CD4-positive, alpha-beta T cell treated with Interleukin-6 at 100 ng/mL for 8 hours (primary cell): ENCODE measurements at places on chromosomes 3 and 15.

DNA sequence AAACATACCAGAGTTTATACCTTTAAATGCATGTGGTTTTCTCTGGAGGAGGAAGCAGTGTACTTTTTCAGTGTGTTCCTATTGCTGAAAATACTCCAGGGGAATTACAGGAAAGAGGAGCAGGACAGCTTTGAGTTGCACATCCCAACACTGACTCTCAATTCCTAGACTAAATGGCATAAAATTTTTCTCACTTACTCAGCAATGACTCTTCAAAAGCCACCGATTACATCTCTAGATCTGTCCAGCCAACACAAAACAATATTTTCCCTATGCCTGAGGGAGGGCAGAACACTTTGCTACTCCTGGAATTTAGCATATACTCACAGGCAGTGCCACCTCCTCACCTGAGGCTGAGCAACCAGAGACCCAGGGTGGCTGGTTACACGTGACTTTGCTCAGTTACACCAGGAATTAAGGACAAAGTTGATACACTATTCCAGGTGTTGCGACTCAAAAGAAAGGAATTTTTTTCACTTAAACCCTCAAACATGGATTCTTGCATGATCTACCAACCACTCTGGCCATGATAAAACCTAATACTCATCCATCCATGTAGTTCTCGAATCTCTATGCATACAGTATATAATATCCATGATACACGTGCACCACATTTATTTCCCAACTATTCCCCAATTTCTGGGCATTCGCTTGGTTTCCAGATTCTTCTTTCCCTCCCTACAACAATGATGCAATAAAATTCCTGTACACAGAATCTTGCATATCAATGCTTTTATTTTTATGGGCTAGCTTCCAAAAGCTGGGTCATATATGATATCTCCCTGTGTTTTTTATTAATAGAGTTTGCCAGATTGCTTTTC lies 194.6 kb downstream of the THRB start:
- no peak for DNase-seq

DNA sequence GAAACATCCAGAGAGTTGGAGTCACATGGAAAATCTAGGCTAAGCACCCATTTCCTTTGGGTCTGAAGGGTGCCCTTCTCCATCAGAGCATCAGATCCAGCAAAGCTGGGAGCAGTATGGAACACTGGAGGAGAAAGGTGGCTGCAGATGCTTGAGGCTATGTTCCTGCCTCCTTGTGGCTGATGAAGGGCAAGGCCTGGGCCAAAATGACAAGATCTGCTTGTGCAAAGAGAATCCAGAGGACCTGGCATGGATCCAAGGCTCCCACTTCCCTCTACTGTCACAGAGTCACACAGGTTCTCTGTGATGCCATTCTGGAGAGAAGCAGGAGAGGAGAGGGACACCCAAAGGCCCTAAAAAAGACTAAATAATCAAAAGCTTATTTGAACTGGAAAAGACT lies 9.2 kb upstream of the ATP8B4 start:
- no peak for DNase-seq

DNA sequence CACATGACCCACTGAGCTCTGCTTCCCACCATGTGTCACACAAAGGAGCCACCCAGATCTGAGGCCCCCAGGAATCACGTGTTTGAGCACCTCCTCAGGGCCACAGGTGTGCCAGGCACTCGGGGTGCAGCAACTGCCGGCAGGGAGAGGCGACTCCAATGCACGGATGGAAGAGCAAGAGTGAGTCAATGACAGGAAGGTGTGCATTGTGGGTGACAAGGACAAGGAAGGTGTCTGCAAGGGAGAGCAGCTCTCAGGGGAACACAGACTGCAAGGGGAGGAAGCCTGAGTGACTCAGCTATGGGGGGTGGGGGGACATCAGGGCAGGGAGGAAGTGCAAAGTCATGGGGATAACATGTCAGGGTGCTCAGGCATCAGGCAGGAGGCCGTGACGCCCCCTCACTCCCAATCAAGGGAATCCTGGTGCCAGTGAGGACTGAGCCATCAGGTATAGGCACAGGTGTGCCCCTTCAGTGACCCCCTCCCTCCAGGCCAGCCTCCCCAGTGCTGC lies 67.4 kb downstream of the NUP210 start:
- DNase-seq: peak; percentile 13

- no peak for DNase-seq
Observed at GRCh38 chr3:62368705-62369475, 4.5 kb downstream of the FEZF2 start.

GRCh38 chr3:136055491-136055890 lies 90.0 kb downstream of the PPP2R3A start:
- DNase-seq: no peak

GRCh38 chr3:120425572-120426250 lies 25.1 kb downstream of the FSTL1 start:
- DNase-seq: no peak

- no peak for DNase-seq
Observed at GRCh38 chr15:38991701-38992100, 427.1 kb upstream of the RASGRP1 start.

GRCh38 chr3:30253832-30254231 lies 352.6 kb upstream of the TGFBR2 start:
- no peak for DNase-seq

DNA sequence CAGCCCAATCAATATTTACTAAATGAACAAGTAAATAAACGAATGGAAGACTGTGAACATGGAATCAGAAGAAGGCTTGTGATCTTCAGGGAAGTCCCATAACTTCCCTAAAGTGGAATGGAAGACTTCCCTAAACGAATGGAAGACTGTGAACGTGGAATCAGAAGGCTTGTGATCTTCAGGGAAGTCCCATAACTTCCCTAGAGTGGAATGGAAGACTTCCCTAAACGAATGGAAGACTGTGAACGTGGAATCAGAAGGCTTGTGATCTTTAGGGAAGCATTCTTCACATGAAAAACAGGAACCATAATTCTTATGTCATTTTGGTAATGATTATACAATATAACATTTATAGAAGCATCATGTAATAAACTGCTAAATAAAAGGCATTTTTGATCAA lies 38.8 kb downstream of the EOGT start:
- DNase-seq: no peak

DNA sequence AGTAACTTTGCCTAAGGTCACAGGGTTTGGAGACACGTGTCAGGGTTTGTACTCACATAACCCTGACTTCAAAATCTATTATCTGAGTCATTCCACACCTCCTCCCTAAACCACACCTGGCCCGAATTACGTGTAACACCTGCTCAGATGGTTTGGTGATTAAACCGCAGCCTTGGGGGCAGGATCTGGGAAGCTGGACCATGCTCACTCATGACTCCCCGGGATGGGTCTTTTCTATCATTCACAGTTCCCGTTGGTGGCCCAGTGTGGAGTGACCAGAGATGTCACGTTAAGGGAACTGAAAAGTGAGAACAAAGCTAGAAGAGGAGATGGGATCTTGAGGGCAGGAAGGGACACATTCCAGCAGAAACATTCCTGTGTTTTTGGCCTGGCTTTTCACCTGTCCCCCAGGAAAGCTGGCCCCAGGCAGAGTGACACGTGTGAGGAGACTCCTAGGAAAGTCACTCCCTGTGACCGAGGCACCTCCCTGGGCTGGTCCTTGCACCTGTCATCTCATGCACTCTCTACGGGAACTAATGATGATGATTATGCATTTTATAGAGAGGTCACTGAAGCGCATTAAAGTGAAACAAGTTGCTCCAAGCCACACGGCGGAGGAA lies 75.4 kb upstream of the POMGNT2 start:
- peak; percentile 57 for DNase-seq

DNA sequence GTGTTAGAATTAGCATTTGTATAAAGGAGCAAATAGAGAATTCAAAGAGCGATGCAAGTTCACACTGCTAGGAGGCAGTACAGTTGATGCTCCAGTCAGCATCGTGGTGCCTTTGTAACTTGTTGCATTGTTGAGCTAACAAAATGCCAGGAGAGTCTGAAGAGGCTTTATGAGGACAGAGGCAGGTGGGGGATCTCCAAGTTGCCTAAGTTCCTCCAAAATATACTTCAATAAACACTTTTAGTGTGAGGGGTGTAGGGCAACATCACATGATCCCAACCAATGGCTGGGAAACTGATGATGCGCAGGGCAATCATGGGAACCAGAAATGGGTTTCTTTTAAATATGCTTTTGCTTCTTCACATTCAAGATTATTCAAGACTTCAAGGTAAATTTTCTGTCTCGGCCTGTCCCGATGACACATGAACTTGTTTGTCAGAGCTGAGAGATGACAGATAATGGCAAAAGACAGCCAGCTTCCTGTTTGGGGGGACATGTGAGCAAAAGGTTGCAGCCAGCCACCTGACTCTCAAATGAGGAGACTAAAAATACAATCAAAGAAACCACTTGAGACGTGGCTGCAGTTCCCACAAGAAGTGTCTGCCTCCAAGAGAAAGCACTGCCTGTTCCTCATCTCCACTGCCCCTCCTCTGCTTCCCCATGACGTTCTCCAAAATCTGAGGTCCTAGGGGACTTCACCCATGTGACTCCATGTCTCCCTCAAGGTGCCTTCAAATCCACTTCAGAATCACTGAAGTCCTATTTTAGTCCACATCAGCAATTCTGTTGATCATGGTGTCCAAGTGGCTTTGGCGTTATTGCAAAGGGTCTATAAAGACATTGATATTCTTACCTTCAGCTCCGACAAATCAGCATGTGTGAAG lies 39.3 kb downstream of the KLHL6 start:
- peak; percentile 70 for DNase-seq

GRCh38 chr15:92751528-92751927 lies 96.0 kb upstream of the FAM174B start:
- no peak for DNase-seq

DNA sequence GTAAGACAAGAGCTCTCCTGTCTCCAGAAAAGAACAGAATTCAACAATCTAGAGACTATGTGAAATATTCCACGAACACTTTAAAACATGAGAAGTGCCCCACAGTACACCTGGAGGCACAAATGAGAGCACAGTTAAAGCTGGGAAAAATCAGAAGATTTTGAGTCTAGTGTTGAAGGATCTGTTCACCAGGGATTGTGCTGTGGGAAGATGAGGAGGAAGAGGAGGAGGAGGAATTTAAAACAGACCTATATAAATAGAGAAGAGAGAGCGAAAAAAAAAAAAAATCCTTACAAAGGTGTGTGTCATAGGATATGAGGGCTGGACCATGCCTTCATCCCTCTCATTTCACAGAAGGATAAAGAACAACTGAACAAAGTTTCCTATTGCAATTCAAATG lies 361.0 kb upstream of the SEMA6D start:
- DNase-seq: no peak

DNA sequence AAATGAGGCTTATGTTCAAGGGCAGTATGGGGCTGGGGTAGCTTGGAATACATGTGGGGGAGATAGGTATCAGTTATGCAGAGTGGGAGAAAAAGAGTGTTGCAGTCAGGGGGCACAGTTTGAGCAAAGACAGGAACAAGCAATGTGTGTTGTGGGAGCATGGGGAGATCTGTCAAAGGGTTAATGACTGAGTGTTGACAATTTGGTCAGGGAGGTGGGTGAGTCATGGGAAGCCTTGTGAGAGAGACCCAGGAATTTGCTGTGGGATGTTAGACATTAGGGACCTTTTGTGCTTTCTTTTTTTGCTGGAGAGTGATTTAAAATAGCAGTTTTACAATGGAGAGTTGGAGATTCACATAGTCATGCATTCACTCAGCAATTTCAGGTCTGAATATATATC lies 221.6 kb upstream of the NR2E3 start:
- no peak for DNase-seq

DNA sequence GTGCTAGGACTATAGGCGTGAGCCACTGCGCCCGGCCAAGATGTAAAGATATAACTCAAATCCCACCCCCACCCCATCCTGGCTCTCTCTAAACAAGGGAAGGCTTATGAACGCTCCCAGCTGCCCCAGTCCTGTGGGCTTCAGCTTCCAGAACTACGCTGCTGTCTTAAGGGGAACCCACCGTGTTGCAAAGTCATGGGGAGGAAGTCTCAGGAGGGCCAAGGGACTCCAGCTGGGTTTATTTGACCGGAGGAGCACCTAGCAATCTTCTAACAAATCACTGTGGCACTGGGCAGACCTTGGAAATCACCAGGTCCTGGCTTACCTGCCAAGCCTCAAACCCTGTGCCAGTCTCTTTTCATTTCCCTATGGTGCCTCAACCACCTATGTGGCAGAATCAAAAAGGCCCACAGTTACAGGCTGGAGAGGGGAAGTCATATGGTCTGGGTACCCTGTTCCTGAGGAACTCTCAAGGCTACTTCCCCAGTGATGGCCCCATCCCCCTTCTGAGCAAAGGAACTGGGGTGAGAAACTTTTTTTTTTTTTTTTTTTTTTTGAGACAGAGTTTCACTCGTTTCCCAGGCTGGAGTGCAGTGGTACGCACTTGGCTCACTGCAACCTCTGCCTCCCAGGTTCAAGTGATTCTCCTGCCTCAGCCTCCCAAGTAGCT lies 83.4 kb downstream of the RBPMS2 start:
- DNase-seq: no peak

DNA sequence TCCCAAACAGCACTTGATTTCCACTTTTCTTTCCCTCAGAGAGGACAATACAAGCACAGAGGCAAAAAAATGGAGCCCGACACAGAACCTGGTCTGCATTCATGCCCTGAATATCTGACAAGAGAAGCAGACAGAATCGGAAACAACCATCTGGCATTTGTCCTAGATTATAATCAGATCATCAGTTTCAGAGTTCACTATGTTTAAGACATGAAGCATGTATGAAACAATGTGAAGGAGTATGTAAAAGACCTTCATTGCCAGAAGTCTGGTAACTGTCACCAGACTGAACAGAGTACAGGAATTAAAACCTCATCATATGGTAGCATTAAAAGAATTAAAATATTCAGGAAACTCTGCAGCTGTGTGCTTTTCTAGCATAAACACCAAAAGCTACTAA lies 65.0 kb downstream of the SETD2 start:
- DNase-seq: no peak

DNA sequence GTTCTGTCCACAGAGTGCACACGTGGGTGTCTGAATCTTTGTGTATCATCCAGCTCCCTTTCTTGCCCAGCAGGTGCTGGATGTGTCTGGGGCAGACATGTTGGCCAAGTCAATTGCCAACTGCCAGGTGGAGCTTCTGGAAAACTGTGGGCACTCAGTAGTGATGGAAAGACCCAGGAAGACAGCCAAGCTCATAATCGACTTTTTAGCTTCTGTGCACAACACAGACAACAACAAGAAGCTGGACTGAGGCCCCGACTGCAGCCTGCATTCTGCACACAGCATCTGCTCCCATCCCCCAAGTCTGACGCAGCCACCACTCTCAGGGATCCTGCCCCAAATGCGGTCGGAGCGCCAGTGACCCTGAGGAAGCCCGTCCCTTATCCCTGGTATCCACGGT lies 12.5 kb upstream of the RPP14 start:
- DNase-seq: no peak

DNA sequence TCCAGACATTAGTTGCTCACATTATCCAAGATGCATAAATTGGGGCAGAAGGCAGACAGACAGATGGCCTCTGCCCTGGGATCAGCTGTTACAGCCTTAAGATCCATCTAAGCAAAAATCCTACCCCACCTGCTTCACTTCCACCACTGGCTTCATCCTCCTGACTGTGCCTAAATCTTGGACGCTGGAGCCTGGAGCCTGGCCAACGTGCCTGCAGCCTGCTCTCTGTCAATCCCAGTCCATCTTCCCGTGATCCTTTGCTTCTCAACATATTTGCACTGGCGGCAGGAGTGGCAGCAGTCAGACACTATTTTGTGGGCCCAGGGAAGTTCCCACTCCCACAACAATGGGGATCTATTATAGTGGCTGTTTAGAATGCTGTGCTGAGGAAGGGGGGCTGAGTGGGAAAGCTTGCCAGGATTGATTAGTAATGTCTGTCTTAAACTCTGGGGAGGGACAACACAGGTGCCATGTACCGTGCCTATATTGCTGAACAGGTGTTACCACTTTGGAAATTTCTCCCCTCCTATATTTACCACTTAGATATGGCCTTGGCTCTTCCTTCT lies 121.2 kb downstream of the MEGF11 start:
- no peak for DNase-seq
